Epithelial cell of prostate (primary cell): ENCODE measurements at places on chromosomes 5 and 9.
A peak's percentile ranks its signal among the peaks of the same experiment; 100 is the strongest.

- DNase-seq: no peak
Measured at GRCh38 chr5:174563899-174564298, 160.5 kb upstream of the MSX2 start.

DNA sequence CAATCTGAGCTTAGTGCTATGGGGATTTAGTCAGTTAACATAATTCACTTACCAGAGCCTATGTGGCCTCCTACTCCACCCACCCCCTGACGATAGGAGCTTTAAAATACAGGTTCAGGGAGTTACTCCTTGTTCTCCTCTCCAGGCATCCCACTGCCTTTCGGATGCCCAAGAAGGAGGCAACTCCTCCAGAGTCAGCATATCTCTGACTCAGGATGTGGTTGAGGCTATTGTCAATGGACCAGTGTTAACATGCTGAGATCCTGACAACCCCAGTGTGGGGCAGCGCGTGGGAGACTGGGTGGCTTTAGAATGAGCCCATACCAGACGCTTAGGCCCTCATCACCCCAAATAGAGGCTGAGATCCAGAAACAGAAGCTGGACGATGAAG is 27.4 kb downstream of the BICD2 start:
- DNase-seq: peak; percentile 57

- no peak for DNase-seq
Measured at GRCh38 chr9:98318041-98318790, 62.8 kb upstream of the TBC1D2 start.

- DNase-seq: no peak
Measured at GRCh38 chr5:17212191-17212590, 5.2 kb upstream of the BASP1 start.

GRCh38 chr9:98877311-98877710 is 66.4 kb upstream of the COL15A1 start:
- DNase-seq: no peak

DNA sequence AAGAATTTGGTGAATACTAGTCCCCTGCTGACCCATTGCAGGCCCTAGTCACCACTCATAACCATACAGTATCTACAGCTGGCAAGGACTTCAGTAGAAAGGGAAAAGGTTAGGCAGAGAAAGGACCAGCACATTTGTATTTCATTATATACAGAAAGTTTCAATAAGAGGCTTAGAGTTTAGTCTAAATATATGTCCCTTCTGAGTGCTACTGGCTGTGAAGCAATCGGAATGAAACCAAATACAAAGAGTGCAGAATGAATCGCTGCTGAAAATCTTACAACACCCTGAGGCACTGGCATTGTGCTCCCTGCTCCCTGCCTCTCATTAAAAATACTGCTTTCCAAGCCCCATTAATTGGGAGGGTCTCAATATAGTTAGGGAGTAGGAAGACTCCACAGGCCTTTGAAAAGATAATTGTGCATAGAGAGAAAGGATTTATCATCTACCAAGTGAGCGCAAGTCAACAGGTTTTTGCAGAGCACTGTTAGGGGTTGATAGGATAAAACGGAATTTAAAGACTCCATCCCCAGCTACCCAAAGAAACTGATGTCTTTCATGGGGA is 110.8 kb downstream of the SLC1A3 start:
- DNase-seq: no peak

DNA sequence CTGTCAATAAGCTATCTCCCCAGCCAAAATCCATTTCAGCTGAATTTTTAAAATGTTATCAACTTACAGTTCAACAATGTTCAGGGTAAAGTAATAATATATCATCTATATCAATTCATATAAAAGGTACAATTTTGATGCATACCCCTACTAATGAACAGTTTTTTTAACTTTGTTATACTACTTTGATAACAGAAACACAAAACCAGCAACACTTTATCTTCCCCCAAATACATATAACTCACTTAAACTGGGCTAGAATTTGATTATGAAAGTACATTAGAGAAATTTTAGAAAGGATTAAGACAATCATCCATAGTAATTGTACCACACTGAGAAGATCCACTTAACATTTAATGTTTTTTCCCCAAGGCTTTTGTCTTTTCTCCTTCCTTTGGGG is 5.1 kb downstream of the CDO1 start:
- no peak for DNase-seq

DNA sequence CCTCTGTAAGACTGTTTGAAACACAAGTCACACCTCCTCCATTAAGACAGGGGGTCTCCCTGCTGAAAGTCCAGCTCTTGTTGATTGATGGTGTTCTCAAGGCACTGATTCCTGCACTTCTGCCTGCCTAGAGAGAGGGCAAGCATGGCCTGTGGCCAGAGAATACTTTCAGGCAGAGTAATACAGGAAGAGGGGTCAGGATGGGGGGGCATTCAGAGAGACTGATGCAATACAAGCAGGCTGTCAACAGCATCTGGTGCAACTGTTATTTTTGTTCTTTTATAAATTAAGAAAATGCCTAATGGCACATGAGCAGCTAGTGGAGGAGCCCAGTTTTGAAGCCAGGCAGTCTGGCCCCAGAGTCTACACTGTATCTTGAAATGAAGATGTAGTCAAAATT is 302.2 kb downstream of the DIRAS2 start:
- no peak for DNase-seq

- no peak for DNase-seq
Measured at GRCh38 chr5:143619040-143619439, 192.9 kb upstream of the HMHB1 start.

DNA sequence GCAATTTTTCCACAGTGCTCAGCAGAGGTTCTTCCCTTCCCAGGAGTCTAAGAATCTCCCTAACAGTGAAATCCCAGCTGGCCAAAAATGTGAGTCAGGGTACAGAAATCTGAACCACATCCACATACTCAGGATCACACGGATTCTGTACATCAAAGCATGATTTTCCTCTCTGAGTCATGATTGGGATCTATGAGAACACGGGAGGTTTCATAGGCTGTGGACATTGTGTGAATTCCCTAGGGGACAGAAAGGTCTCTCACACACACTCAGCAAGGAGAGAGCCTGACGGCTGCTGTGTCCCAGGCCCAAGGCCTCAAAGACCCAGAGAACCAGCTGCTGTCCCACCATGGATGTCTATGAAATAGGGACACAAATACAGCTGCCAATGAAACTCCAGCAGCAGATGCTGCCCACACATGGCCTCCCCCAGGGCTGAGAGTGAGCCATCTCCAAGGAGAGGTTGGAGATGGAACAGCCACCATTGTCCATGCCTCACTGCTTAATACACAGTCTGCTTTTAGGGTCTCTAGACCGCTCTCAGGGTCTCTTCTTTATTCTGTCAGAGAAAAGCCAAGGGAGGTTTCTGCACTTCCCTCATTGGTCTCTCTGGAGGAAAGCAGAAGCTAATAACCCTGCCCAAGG is 102.7 kb downstream of the ADAMTS12 start:
- no peak for DNase-seq

DNA sequence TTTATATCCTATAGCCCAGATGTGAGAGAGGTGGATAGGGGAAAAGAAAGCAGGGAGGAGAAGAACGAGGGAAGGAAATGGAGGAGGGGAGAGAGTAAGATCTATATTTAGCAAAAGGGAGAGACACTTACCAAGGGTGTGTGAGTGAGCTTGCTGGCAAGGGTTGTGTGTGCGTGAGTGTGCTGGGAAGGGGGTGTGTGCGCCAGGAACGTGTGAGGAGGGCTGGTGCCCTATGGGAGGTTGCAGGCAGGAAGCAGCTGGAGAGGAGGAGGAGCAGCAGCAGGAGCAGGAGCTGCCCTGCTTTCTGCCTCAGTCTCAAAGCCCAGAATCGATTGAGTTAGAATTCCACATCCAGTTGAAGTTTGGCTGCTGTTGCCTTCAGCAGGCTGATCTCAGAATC is 148.3 kb upstream of the RUSC2 start:
- DNase-seq: no peak

- DNase-seq: no peak
Measured at GRCh38 chr5:168869615-168870227, 290.6 kb upstream of the PANK3 start.

- DNase-seq: no peak
Measured at GRCh38 chr9:78615372-78615771, 318.4 kb downstream of the PSAT1 start.

- no peak for DNase-seq
Measured at GRCh38 chr9:113682297-113682771, 193.8 kb upstream of the ZNF618 start.

DNA sequence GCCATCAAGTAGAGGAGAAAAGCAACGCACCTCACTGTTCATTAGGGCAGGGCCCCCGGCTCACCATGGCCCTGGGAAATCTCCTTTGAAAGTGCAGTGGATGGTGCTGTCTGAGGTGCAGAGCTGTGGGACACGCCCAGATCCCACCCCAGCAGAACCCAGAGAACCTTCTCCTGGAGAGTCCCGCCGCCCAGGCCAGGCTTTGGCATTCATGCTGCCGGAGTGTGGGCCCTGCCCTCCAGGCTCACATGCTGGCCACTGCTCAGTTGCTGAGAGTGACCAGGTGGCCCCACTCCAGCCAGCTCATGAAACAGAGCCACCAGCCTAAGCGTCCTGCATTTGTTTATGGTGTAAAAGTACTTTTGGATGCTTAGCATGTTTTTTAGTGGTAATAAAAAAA is 23.8 kb upstream of the LRRC14B start:
- DNase-seq: no peak

- no peak for DNase-seq
Measured at GRCh38 chr5:125232779-125233230, 486.4 kb upstream of the ZNF608 start.

GRCh38 chr5:123454259-123454911 is 31.2 kb upstream of the CEP120 start:
- no peak for DNase-seq

DNA sequence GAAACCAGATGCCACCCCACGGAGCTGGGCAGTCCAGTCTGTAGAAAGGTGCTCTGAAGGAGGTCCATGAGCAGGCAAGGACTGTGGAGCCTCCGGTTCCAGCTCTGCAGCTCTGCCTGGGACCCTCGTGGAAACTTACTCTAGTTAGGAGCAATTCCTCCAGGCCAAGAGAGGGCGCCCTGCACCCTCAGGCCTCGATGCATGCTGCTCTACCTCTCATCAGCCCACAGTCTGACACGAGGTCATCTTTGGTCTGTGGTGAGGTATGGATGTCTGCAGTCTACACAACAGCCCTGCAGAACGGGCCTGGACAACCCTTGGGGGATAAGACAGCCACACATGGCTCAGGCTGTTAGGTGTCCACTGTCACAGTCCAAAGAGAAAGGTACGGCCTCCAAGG is 50.6 kb upstream of the UBTD2 start:
- no peak for DNase-seq

- no peak for DNase-seq
Measured at GRCh38 chr5:163915481-163915961, 410.1 kb downstream of the MAT2B start.

GRCh38 chr9:91948101-91948596 is 1.9 kb downstream of the ROR2 start:
- no peak for DNase-seq

DNA sequence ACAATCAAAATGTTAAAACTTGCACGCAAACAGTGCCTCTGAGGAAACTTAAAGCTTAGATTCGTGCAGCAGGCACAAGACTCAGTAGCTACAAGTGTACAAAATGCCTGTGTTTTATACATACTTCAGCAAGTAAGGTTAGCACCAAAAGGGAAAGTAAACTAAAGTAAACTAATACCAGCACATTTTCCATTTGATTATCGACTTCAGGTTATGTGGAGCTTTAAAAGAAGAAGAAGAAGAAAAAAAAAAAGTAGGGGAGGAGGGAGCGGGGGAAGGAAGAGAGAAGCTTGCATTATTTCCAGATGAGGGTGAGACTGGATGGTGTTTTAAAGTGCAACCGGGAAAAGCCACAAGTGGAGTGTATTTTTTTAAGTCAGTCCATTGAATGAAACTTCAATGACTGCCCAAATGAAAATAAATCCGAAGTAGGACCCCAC is 596 bp upstream of the ADAMTS6 start:
- DNase-seq: no peak

- DNase-seq: peak; percentile 57
Measured at GRCh38 chr5:148796936-148797335, 29.5 kb upstream of the ADRB2 start.

- no peak for DNase-seq
Measured at GRCh38 chr9:95091601-95092261, 225.8 kb downstream of the FANCC start.

GRCh38 chr5:68086857-68087256 is 128.7 kb upstream of the PIK3R1 start:
- no peak for DNase-seq

- no peak for DNase-seq
Measured at GRCh38 chr5:117590944-117591343, 1016.3 kb upstream of the SEMA6A start.

DNA sequence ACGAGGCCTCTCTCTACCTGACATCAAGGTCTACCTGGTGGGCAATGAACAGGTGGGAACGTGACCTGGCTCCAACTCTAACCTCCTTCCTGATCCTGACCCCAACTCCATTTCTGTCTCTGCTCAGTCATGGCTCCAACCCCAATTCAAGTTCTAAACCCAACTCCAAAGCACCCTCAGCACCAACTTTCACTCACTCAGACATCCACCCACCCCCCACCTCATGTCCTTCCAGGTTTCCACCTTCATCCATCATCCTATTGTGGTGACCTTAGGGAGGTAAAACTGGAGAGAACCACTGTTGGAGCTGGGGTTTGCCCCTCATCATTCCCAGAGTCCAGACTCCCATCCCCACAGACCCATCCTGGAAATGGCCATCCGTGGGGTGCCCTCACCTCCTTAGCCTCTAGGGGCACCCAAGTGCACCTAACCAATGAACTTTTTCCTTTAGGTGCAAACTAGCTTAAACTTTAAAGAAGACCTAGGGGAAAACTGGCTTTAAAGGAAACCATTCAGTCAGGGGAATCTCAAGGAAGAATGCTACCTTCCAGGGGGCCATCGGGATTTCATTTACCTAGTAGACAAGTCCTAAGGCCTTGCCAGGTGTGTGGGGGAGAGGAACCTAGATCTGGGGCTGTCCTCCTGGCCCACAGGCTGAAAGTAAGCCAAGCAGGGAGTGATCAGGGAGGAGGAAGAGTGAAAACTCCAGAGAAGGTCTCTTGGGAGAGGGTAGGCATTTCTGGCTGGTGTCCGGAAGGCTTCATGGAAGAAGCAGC is 11.3 kb downstream of the RGS14 start:
- no peak for DNase-seq

- peak; percentile 66 for DNase-seq
Measured at GRCh38 chr9:21810388-21810787, 8.0 kb downstream of the MTAP start.

DNA sequence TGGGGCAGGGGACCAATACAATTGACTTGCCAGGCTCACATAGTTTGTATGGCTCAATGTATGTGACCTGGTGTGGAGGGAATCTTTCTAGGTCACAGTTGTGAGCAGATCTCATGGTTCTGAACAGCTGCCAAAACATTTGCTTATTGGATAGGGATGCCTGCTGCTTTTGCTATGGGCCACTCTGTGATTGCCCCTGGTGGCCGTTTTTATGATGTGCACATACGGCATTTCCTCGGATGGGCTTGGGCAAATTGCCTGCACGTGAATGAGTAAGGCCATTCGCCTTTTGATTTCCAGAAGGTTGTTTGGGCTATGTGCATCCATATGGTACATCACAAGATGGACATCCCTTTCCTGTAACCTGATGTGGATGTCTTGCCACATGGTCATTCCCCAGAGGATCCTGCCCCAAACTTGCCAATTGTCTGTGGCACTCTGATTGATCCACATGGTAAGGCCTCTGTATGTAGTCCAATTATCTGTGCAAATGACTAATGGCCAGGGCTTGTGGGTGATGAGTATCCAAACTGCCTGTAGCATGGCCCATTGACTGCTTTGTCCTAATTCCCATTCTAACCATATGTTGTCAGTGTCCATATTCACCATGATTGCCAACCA is 10.7 kb upstream of the SLC22A4 start:
- DNase-seq: no peak

GRCh38 chr5:82129723-82130285 is 148.3 kb downstream of the RPS23 start:
- no peak for DNase-seq
